Mesendoderm (in vitro differentiated cells): ENCODE measurements at places on chromosomes 5 and 9.

DNA sequence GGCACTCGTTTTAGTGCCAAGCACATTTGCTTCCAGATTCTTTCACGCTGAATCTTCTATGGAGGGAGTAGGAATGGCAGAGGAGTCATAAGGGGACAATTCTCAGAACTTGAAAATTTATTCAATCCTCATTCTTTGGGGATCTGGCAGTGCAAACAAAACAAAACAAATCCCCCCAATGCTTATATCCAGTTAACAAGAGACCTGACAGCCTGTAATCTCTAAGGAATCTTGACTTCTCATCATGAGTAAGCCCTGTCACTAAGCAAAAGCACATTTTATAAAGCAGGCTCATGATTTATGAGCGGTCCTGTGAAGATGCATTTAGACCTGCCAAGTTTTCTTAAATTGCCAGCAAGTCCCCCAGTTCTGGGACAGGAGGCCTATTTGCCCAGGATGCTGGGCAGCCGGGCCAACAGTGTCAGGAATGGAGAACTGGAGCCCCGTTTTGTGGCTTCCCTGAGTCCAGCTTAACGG is 513.9 kb downstream of the CTNND2 start:
- H3K27ac ChIP-seq, result no peak overlapping the region
- H3K4me1 ChIP-seq, result no peaks in the 10 kb centered on the region
- no peak for DNase-seq
- H3K4me3 ChIP-seq, result no peak overlapping the region
- no peaks in the 10 kb centered on the region for H3K36me3 ChIP-seq

DNA sequence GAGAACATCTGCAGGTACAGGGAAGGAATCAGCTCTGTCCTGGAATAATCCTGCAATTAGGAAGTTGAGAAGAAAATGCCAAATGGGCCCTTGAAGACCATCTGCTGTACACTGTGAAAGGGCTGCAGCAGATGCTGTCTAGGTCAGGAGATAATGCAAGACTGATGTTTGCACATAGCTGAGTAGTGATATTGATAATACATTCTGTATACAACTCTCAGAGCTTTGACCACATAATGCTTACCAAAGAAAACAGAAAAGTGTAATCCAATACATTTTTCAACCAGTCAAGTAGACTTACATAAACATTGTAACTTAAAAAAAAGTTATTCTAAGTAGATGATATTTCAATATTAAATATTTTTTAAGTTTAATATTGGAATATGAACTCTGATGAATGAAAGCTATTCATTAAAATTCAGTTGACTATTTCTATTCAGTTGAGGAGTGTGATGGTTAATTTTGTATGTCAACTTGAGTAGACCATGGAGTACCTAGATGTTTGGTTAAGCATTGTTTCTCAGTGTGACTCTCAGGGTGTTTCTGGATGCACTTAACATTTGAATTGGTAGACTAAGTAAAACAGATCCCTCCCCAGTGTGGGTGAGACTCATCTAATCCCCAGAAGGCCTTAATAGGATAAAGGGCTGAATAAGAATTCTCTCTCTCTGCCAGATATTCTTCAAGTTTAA is 380.1 kb upstream of the PRR16 start:
- H3K27me3 ChIP-seq, result no peaks in the 10 kb centered on the region
- H3K4me1 ChIP-seq, result no peaks in the 10 kb centered on the region
- H3K36me3 ChIP-seq, result no peaks in the 10 kb centered on the region
- H3K4me3 ChIP-seq, result no peak overlapping the region
- no peak overlapping the region for H3K27ac ChIP-seq
- peak; percentile 13 for DNase-seq

GRCh38 chr5:82107267-82107666 is 135.4 kb downstream of the ATG10 start:
- peak; percentile 21 for DNase-seq
- H3K27me3 ChIP-seq, result no peaks in the 10 kb centered on the region
- no peak overlapping the region for H3K27ac ChIP-seq
- H3K4me1 ChIP-seq, result peaks cover 1% of the 10 kb centered on the region
- H3K36me3 ChIP-seq, result no peaks in the 10 kb centered on the region

GRCh38 chr5:57784121-57784520 is 301.5 kb upstream of the ACTBL2 start:
- no peaks in the 10 kb centered on the region for H3K36me3 ChIP-seq
- H3K27ac ChIP-seq, result no peak overlapping the region
- H3K4me3 ChIP-seq, result no peak overlapping the region

GRCh38 chr5:111735583-111736270 is 21.3 kb downstream of the NREP start:
- DNase-seq, result peak; percentile 83
- no peaks in the 10 kb centered on the region for H3K36me3 ChIP-seq
- H3K27ac ChIP-seq, result no peak overlapping the region
- H3K4me1 ChIP-seq, result no peaks in the 10 kb centered on the region
- no peaks in the 10 kb centered on the region for H3K27me3 ChIP-seq
- H3K4me3 ChIP-seq, result no peak overlapping the region

- no peaks in the 10 kb centered on the region for H3K36me3 ChIP-seq
- no peaks in the 10 kb centered on the region for H3K4me1 ChIP-seq
- no peaks in the 10 kb centered on the region for H3K27me3 ChIP-seq
These were observed 198.6 kb downstream of the GADD45G start for GRCh38 chr9:89803403-89803802.
